Stimulated activated CD4-positive, alpha-beta T cell treated with anti-CD3 and anti-CD28 coated beads, Interleukin-4, amount 100 ng/mL, for 4 hours (primary cell): ENCODE measurements at places on chromosomes 6 and 20.

GRCh38 chr6:130136798-130137197 is 86.0 kb downstream of the SAMD3 start:
- no peak for DNase-seq

DNA sequence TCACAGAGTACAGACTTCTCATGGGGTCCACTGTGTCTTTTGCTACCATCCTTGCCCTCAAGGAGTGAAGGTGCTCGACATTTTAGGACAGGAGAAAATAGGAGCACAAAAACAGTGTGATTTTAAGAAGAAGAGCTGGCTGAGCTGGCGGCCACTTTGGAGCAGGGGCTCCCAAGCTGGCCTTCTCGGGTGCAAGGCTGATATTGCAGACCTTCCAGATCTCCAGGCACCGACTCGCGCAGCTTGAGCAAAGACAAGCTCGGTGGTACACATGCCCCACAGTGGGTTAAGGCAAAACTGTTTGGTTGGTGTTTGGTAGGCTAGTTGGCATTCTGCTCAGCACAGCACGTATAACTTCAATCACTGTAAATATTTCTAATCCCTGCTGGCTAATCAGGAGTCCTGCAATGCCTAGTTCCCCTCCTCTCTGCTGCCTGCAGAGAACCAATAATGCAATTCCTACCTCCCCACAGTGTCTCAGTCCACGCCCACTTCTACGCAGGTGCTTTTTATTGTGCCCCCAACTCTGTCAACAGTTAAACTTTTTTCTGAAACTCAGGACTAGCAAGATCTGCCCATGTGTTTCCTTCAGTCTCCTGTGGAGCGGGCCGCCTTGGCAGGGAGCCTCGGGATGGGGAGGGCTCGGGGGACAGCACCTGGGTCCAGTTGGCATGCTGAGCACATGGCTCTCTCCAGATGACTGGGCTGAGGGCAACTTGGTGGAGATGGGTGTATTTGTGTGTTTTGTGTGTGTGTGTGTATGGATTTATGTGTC is 12.7 kb upstream of the SMOC2 start:
- no peak for DNase-seq

DNA sequence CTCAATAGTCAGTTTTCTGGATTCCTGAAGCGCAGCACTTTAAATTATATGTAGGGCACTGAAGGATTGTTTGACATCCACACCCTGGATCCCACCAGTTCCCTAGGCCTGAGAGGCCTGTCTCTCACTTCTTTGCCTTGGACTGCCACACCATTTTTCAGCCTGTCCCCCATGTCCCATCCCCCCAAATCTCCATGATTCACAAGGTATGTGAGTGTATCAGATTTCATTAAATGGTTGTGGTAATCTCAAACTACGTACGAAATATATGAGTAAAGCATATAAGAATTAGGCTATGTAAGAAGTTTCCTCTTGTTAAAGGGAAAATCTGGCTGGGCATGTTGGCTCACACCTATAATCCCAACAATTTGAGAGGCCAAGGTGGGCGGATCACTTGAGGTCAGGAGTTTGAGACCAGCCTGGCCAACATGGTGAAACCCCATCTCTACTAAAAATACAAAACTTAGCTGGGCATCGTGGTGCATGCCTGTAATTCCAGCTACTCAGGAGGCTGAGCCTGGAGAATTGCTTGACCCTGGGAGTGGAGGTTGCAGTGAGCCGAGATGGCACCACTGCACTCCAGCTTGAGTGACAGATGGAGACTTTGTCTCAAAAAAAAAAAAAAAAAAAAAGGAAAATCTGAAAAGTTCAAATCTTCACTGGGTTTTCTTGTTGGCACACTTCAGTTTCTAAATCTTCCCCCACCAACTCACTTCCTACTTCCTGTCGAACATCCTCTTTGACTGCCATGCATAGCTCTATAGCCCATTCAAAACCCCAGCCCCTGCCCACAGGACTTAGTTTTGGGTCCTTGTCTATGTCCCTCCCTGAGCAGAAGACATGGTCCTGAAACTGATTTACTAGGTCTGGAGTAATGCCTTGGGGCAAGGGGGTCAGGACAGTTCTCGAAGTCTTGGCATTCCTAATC is 97.3 kb upstream of the SHLD1 start:
- no peak for DNase-seq

GRCh38 chr20:48445827-48446226 is 382.0 kb downstream of the PREX1 start:
- no peak for DNase-seq

DNA sequence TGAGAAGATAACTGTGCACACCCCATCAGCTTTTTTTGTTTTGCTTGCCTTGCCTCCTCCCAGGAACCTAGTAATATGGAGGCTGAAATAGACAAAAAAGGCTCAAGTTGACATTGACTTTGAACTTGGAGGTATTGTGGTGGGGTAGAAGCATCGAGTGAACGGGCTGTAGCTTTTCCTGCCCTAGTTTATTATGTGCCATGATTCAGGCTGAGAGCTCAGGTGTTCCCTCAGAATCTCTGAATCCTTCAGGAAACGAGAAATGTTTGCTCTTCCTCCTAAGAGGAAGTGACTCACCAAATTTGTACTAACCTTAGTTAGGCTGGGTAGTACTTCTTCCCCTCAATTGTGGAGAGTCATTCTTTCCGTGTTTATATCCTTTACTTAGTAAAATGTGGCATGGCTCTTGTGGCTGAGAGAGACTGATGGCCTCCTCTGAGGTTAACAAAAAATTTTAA is 98.8 kb downstream of the SASH1 start:
- no peak for DNase-seq

DNA sequence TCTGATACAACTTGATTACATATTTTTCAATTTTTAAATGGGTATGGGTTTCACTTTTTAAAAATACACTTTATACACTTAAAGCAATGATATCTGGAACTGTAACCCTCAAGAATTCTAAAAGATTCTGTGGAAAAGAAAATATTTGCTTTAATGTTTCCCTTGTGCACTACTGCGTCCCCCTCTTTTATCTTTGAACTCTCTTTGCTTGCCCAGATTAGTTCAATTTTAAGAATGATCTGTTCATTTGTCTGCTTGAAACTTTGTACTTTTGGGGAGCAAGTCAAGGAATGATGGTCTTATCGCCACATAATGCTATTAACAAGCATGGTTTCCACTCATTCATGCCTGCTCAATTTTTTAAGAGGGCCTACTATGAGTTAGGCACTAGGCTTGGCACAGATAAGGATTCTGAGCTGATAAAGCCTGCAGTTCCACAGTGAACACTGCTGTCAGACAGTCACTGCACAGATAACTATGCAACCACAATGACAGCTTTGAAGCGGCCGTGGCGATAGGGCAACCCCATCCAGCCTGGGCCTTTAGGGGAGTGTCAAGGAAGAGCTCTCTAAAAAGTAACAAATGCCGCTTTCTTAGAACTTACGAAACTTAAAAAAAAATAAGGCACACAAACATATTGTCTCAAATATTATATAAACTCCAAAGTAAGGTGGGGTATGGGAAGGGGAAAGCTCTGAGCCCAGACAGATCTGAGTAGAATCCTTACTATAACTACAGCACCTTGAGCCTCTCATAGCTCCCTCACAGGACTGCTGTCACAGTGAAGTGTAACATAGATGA is 29.7 kb downstream of the FYN start:
- DNase-seq, result peak; percentile 57

- no peak for DNase-seq
These were observed 1.2 kb upstream of the MCM9 start for GRCh38 chr6:118935978-118936703.

GRCh38 chr20:52340036-52340634 is 148.6 kb upstream of the ZFP64 start:
- no peak for DNase-seq

DNA sequence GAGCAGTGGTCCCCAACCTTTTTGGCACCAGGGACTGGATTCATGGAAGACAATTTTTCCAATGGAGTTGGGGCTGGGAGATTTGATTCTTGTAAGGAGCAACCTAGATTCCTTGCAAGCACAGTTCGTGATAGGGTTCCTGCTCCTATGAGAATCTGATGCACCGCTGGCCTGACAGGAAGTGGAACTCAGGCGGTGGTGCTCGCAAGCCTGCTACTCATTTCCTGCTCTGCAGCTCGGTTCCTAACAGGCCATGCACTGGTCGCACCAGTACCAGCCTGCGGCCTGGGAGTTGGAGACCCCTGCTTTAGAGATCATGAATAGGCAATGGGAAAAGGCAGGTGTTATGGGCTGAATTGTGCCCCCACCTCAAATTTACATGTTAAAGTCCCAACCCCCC is 131.2 kb downstream of the PFDN4 start:
- no peak for DNase-seq

GRCh38 chr20:37430044-37430443 is 84.1 kb downstream of the SRC start:
- no peak for DNase-seq

DNA sequence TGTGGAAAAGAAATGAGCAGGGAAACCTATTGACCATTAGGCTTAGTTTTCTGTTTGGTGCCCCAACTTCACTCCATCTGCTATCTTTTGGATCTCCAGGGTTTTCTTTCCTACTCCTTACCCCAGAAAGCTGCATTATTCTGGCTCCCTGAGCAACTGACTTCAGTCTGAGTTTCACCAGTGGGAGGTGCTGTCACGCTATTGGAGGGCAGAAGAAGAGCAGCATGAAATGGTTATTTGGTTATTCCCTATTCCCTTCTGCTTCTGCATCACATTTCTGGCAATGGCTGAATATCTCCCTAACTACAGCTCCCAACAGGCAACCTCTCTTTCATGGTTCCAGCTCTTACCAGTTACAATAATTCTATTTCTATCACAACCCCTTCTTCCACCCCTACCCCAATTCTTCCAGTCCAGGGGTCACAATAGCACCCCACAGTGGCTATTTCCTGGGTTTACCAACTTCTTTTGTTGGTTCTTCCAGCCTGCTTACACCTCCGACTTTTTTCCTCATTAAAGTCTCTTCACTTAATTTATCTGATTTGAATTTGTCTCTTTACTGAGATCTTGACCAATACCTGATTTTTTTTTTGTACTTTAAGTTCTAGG is 311.5 kb downstream of the PLCB1 start:
- DNase-seq, result no peak

DNA sequence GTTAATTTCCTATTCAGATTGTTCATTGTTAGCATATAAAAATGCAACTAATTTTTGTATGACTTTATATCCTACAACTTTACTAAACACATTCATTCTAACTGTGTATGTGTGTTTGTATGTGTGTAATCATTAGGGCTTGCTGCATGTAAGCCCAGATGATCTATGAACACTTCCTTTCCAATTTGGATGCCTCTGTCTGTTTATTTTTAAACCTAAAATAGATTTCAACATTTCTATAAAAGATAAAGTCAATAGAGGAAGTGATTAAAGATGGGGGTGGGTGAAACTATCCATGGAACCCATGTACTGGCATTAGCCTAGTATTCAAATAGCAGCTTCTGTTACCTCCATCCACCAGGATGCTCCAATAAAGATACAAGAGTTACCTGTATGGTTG is 15.7 kb upstream of the AKAP12 start:
- no peak for DNase-seq

GRCh38 chr6:34004706-34005105 is 141.2 kb downstream of the GRM4 start:
- no peak for DNase-seq

DNA sequence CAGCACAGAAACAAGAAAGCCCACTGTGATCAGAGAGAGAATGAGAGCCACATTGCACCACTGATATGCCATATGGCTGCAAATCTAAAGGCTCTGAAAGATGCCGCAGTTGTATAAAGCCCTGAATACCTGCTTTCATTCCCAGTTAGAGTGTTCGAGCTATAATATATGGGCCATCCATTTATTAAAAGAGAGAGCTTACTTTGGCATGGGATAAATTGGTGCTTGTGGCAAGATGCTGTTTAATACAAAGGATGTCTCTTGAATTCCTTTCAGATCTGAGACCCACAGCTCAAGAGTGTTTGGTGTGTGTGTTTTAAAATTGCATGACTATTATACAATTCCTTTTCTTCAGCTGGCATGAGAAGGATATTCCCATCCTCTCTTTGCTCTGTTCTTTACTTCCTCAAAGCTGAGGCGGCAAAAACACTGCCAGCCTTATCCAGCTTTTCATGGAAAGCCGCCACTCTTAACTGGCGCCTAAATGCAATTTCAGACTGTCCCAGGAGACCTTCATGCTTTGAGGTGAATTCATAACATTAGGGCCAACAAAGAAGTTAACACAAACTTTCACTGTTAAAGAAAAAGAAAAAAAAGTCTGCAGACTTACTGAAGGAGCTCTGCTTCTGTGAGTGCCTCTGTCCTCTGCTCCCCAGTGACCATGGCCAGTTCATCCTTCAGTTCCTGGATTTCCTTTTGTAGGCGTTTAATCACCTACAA is 147.6 kb downstream of the KIF6 start:
- DNase-seq, result no peak

- no peak for DNase-seq
These were observed 43.2 kb upstream of the GABRR1 start for GRCh38 chr6:89260310-89260709.

DNA sequence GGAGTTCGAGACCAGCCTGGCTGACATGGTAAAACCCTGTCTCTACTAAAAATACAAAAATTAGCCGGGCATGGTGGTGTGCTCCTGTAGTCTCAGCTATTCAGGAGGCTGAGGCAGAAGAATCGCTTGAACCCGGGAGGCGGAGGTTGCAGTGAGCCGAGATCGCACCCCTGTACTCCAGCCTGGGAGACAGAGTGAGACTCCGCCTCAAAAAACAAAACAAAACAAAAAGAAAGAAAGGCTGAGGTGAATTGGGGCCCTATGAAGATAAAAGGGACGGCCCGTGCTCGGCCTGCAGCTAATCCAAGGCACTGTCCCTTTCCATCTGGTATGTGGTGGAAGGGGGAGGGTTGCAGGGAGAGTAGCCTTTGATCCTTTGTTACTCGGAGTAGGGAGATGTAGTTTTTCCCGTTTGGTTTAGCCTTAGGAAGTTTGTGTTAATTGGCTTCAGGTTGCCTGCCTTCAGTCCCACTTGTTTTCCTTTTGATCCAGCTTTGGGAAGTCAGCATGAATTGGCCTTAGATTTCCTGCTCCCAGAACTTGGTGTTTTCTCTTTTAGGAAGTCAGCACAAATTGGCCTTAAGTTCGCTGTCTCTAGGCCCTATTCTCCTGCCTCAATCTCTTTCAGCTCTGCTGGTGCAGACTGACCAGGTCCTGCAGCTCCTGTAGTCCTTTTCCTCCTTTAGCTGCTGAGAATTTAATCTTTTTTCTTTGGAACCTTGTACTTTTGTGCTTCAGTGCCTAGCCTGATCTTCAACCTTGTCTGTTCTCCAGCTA is 36.1 kb upstream of the PAQR8 start:
- no peak for DNase-seq

GRCh38 chr6:144993870-144994269 is 708.7 kb downstream of the UTRN start:
- no peak for DNase-seq

DNA sequence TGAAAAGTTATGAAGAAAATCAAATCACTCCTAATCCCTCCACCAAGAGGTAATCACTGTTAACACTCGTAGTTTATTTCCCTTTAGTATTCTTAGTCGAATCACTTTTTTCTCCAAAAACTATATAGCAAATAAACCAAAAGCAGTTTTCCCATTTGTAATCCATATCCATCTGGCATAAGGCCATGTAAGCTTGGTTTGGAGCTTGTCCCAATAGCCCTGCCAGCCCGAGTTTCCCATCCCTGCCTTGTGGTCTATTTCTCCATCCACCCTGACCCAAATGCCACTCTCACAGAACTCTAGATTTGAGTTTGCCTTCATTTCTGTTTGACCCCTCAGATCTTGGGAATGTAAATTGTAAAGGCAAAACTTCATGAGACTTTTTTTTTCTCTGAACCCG is 71.8 kb upstream of the DSP start:
- DNase-seq, result no peak

GRCh38 chr6:76347539-76347938 is 275.1 kb upstream of the IMPG1 start:
- no peak for DNase-seq
